ENCODE measurements at places on chromosomes 3 and 15. TPM values are rescaled to one million over a fixed set of nuclear protein-coding genes. Genes with fewer than 3 reads are reported as not detected.

Gene ZIC1
- total RNA-seq, result not detected

DNA sequence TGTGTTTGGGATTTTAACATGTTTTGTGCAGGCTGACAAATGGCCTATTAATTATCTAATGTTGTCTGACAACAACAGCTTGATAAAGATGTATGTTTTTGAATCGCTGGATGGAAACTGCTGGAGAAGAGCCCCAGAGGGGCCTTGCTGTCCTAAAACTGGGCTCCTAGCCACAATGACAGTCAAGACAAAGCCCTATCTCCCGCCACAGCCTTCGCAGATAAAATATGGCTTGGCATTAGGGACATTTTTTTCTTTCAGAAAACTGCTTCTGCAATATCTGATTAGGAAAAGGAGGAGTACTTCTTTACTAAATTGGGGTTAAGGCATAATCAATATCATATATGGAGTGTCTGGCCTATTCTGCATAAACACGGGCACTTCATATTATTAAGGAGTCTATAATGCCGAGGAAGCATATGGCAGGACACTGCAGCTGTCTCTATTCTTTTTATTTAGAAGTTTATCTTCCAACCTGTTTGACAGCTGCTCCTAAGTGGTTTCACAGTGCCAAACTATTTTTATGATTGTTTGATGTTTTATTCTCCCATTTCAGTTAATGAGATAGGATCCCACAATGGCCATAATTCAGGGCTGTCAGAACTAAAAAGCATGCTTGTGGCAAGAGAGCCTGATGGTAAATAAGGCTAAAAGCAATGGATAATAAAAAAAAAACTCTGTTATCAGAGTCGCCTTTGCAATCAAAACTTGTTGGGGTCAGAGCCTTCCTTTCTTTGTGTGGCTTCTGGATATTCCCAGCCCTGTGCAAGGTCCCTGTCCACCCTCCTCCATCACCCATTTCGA is 210.1 kb downstream of the MECOM start:
- DNase-seq, result no peak

Gene ITIH3
- total RNA-seq, result 0.49 TPM

Gene NR2E3
- total RNA-seq, result not detected

Gene PIERCE2
- total RNA-seq, result 5.0 TPM

- DNase-seq, result no peak
These were observed 259.9 kb upstream of the KCNH8 start for GRCh38 chr3:18888370-18888769.

- no peak for DNase-seq
These were observed 70.0 kb upstream of the UBE2E1 start for GRCh38 chr3:23735535-23736326.

Gene LRRC15
- total RNA-seq, result 0.23 TPM

DNA sequence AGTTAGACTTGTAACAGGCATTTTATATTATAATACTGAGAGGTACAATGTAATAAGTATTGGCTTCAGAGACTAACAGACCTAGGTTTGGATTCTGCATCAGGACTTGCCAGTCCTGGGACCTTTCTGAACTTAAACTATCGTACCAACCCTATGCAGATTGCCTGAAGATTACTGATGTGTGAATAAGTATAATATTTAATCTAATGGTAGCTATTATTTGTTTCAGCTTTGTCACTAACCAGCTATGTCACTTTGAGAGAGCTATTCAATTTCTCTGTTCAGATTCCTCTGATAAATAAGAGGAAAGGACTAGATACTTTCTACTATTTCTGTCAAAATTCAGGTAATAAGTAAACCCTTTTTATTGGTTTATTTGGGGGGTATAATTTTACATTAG is 184.4 kb upstream of the NECTIN3 start:
- DNase-seq, result no peak

DNA sequence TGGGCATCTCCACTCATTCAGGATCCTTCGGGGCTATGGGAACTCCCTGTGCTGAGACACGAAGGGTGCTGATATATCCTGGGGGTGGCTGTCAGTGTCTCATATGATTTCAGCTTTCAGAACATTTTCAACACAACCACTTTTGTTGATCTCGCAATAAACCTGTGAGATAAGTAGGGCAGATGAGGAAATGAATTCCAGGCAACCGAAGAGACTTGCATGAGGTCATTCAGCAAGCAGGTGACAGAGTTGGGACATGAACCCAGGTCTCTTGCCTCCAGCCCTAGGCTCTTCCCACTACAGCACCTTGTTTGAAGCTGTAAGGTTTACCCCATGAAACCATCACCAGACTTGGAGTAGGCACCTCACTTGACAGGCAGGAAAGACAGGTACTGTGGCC is 16.6 kb downstream of the DUOX1 start:
- no peak for DNase-seq

DNA sequence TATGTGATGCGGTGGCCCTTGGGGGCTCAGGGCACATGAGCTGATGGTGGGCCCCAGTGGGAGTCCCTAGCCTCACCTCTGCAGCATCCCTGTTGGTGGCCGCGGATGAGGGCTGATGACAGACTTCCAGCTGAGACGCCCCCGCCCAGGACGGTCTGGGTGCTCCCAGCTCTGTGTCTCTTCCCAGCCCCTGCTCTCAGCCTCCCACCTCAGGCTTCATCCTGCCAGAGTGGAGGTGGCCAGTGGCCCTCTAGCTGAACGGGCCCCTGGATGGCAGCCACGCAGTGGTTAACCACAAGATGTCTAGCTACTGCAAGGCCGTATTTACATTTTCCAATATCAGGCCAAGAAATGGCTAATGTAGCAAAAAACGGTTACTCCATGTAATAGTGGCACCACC is 205.3 kb upstream of the LINGO1 start:
- DNase-seq, result no peak

- DNase-seq, result no peak
These were observed 187.8 kb downstream of the UACA start for GRCh38 chr15:70575231-70576226.

GRCh38 chr3:50168388-50168787 is 13.3 kb downstream of the SEMA3F start:
- no peak for DNase-seq

GRCh38 chr3:40550167-40550566 is 25.4 kb downstream of the ZNF621 start:
- DNase-seq, result no peak

DNA sequence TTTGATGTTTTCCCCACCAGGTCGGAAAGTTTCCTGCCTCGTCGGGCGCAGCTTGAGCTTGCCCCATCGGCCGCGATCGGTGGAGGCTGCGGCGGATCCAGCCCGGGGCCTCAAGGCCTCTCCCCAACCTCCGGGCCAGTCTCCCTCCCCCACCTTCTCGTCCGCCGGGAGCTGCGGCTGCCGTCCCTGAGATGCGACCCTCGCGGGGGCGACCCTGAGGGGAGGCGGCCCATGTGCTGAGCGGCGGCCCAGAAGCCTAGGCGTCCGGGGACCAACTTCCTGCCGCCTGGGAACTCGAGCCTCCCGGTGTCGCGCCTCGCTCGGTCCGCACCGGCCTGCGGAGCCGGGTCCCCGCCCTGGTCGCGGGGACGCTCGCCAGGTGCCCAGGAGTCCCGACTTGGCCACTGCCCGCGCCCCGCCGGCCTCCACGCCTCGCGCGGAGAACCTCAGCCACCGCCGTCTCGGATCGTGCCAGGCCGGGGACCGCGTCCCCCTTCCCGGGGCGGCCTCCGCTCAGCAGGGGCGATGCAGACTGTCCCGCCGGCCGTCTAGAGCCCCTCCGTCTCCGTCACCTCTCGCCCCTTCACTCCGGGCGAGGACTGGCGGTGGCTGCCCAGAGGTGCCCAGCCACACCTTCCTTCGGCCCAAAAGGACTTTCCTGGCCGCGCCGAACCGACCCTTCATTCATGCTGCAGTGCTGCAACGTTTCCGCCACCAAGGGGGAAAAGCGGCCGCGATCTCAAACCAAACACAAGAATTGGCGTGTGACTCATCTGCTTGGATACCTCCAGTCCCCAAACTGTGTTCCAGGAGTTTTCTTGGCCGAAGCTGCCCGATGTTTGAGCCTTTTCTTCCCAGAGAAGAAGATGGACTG is 656 bp downstream of the SLMAP start:
- DNase-seq, result peak; percentile 44

GRCh38 chr15:74800559-74801094 is 12.0 kb upstream of the LMAN1L start:
- DNase-seq, result no peak

DNA sequence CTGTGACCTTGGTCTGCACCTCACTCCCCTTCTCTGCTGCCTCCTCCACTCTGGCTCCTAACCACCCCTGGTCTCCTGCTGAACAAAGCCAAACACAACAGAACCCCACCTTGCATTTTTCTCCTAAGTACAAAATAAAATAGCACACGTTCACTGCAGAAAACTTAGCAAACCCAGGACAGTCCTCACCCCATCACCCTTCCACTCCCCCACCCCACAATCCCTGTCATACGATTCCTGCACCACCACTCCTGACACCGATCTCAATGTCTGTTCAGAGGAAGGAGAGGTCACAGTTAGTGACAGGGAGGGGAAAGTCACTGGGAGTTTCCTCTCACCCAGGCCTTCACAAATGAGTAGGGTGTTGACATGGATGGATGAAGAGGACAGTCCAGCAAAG is 4.2 kb downstream of the VPS33B start:
- no peak for DNase-seq

- DNase-seq, result no peak
These were observed 22.4 kb downstream of the KCNMB2 start for GRCh38 chr3:178558637-178559036.

GRCh38 chr3:30617653-30618052 is 11.3 kb downstream of the TGFBR2 start:
- no peak for DNase-seq

- no peak for DNase-seq
These were observed 6.2 kb downstream of the CLDN11 start for GRCh38 chr3:170424879-170425278.

- DNase-seq, result no peak
These were observed 158.4 kb downstream of the KLF13 start for GRCh38 chr15:31484986-31485385.

- no peak for DNase-seq
These were observed 711.7 kb upstream of the GOLIM4 start for GRCh38 chr3:168807448-168807847.

DNA sequence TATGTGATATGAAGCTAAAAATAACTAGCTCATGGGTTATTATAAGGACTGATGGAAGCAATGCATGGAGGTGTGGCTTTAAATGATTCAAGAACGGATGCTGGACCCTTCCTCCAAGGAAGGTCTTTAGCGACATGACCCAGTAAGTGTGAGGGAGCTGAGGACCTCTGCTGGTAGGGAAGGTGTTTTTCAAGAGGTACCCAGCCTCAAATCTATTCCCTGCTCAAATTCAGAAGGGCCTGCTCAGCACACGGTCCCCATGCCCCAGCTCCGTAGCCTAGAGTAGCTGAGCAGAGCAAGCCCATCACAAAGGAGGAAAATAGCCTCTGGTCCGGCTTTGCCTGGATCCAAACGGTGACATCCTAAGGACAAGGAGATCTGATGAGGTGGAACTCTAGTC is 266.2 kb upstream of the IGF1R start:
- DNase-seq, result no peak

GRCh38 chr3:50365080-50365841 is 5.9 kb upstream of the TMEM115 start:
- DNase-seq, result peak; percentile 96

GRCh38 chr15:96720656-96721055 is 390.2 kb downstream of the NR2F2 start:
- DNase-seq, result no peak

DNA sequence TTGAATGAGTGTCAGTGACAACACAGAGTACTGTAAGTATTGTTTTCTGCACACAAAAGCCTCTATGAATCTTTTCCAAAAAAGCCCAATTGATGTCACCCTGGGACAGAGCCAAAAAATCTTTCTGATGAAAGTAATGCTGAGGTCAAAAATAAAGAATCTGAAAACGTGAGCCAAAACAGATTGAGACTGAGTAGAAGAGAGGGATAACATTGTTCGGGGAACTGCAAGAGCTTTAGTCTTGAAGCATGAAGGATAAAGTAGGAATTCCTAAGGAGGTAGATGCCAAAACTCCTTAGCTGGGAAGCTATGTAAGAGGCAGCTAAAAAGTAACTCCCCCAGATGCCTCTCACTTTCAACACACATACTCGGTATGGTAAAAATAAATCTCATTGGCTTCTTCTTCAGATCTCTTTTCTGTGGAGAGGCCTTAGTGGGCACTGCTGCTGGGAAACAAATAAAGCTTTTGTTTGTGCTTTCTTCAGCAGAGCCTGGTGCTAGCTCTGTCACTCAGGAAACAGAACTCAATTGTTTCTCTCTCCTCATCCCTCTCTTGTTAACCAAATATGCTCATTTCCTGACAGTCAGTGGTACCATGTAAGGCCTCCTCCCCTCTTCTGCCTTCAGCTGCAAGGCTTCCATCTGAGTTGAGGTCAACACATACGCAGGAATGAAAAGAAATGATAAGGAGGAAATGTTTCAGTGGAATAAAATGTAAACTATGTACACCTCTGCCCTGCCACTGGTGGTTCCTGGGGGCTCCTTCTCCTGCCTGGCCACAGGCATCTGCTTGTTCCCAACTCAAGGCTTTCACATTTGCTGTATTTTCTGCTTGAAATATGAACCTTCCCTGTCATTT is 58.1 kb downstream of the CD200 start:
- DNase-seq, result no peak

GRCh38 chr3:178795349-178795748 is 259.1 kb downstream of the KCNMB2 start:
- no peak for DNase-seq

DNA sequence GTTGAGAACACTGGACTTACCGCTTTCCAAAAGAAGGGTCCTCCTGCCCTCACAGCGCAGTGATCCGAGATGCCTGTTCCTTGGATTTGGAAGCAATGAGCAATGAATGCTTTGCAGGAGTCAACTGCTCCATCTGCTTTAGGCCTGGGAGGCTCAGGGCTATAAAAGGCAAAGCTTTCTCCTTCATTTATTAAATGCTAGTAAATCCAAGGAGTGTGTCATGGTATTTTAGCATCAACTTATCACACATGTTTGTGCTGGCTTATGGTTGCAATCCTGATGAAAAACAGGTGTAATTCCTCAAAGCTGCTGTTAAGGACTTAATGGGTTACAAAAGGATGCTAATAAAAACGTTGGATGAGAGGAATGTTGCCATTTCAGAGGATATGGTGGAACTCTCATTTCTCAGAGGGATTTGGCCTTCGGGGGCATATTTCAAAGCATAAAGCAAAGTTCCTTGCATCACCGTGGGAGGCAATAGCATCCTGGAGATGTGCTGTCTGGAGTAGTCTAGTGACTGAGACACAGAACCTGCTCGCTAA is 158.5 kb upstream of the TPM1 start:
- DNase-seq, result no peak

DNA sequence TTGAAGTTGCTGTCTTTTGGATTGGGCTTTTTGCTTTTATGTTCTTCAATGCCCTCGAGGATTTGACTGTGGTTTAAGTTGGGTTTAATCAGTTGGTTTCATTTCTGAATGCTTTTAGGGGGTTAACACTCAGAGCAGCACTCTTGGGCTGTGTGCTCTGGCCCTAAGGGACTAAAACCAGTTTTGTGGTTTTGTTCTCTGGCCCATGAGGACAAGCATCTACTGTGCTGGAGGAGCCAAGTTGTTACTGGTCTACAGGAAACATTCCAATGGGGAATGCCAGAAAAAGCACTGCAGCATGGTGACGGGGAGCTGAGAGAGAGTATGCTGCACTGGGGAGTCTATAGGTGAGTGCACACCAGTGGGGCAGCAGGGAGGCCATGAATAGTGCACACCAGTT is 596.9 kb downstream of the ZBBX start:
- DNase-seq, result no peak

GRCh38 chr3:124599779-124600693 is 130.2 kb upstream of the UMPS start:
- DNase-seq, result no peak

Gene PAQR5
- 7.1 TPM for total RNA-seq
